ENCODE measurements at places on chromosomes 7 and 10.

GRCh38 chr7:148116195-148116594, 474.4 kb upstream of the C7orf33 start:
- DNase-seq, result no peak

DNA sequence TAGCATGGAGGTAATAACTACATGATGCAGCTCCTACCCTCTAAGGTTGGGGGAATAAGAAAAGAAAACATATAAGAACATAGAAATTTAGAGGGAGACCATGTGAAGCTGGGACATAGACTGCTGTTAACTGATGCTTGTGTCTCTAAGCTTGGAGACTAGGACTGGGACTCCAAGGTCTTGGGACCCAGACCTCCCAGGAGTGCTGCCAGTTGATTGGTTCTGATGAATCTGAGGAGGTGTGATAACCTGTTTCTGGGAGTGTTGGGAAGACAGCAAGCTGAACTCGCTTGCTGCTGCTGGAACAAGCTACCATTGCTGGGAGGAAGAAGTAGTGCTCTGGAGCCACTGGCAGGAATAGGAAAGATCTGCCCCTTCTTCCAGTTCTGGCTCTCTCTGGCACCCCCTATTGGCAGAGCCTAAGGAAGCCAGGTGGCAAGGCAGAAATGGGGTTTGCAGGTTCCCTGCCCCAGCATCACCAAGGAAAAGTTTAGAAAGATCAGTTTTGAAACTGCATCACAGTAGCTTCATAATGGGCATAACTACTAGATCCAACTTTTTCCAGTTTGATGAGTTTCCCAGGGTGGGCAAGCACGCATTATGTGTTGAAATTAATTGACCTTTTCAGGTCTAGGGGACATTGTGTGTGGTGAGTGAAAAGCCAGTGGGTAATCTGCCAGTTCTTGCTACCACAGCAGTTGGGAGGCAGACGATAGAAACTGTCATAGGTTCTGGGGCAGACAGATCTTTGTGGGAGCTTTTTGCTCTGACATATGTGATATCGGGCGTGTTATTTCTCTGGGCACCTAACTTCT, 140.7 kb downstream of the SND1 start:
- DNase-seq, result peak; percentile 31

GRCh38 chr10:8962249-8962648, 907.8 kb downstream of the GATA3 start:
- no peak for DNase-seq

- no peak for DNase-seq
These were observed 731.4 kb upstream of the POT1 start for GRCh38 chr7:125661006-125661405.

GRCh38 chr7:157817944-157818700, 481.3 kb downstream of the DNAJB6 start:
- DNase-seq, result no peak

DNA sequence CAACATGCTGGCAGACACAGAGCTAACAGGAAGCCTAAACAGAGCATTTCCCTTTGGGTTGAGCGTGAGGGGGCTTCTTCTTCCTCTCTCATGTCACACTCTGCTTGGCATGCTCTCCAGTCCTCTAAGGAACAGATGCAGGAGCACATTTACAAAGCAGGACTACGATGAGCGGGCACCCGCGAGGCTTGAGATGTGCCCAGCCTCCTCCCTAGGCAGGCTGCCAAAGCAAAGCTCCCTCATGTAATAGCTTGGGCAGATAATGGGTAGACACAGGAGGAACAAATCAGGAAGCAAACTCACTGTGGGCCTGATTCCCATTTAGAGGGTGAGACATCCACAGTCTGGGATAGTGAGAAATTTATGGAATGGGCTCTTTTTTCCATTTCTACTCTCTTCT, 519.1 kb downstream of the NRG3 start:
- DNase-seq, result no peak

DNA sequence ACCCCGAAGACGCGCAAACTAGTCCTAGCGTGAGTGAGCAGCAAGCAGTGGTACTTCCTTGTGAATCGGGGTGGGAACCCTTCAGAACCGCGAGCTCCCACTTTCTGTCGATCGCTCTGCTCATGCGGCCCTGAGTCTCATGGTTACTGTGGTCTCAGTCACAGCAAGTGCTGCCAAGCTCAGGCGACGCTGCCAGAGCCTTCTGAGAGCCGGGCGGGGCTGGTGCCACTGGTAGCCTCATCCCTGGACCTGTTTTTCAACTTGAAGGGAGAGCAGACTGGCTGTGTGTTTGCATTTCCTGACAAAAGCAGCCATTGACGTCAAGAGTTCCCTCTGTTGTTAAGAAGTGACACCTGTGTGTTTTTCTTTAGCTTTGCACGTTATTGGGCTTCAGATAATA, 32.9 kb upstream of the BHLHA15 start:
- DNase-seq, result no peak

DNA sequence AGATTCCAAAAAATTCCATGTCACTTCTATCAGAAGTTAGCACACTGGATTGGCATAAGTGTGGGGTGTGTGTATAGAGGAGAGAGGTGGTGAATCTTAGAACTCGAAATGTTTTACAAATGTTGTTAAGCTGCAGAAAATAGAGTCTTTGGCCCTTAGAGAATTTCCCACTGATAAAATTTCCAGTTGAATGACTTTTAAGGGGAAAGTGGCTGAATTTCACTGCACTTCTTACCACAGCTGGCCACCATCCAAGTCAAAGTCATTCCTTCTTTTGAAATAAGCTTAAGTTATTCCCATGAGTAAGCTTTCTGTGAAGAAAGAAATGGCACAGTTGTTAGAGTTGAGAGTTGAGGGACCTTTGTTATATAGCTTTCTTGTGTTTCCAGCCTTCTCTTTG, 13.9 kb downstream of the VCL start:
- peak; percentile 87 for DNase-seq
